GM12891 (cell line): ENCODE measurements at places on chromosomes 4 and X.

GRCh38 chrX:111759686-111760085 lies 78.7 kb downstream of the ALG13 start:
- DNase-seq = no peak

DNA sequence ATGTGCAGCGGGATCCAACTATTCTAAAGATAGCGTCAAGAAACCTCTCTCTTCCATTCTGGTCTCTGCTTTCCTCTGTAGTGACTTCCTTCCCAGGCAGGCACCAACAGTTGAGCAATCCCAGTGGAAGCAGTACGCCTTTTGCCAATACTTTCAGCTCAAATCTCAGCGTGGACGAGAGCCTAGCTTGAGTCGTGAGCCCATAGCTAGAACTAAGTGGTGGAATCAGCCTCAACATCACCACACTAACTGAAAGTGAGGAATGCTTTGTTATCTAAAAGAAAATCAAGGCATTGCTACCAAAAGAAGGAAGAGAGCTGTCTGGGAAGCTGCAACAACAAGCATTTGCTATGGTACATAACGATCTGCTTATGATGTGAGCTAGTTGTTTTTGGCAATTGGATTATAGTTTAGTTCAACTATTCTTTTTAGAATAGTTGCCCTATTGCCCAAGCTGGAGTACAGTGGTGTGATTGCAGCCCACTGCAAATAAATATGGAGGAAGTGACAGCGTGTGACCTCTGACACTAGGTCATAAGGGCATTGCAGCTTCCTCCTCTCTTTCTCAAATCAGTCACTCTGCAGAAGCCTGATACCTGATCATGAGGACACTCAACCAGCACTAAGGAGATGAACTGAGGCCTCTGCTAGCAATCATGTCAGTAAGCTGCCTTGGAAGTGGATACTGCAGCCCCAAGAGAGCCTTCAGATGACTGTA lies 24.7 kb upstream of the FRYL start:
- DNase-seq = no peak

DNA sequence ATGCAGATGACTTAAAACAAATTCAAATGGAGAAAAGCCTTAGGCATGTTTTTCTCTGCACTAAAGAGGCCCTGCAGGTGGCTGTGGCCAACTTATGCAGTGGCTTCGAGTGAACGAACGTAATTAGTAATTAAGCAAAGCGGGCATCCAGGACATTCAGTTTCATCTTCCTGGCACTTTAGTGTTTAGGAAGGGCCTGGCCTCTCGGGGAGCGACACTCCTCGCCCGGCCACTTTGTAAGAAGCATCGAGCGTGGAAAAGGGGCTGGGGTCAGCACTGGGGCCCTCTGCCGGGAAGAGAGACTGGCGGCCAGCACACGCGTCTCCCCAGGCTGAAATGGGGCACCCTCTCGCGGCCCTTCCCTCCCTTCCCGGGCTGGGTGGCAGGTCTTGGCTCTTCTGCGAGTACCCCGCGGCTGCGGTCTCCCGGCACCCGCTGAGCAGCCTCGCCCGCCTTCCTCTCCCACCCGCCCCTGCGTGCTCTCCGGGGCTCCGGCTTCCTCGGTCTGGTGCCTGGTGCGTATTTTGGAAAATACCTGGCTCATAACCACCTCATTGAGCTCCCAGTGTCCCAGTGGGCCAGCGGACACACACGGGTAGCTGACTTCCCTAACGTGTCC lies 677 bp upstream of the CYP4V2 start:
- DNase-seq = peak; percentile 39

- DNase-seq = no peak
Observed at GRCh38 chrX:85454295-85454694, 74.8 kb upstream of the POF1B start.

- no peak for DNase-seq
Observed at GRCh38 chr4:41853973-41854372, 81.3 kb upstream of the TMEM33 start.

GRCh38 chr4:184342167-184342856 lies 124.6 kb upstream of the ENPP6 start:
- DNase-seq = no peak

- peak; percentile 23 for DNase-seq
Observed at GRCh38 chr4:47839259-47839658, 1.4 kb upstream of the CORIN start.

GRCh38 chr4:85147481-85148076 lies 181.1 kb upstream of the WDFY3 start:
- DNase-seq = peak; percentile 6

DNA sequence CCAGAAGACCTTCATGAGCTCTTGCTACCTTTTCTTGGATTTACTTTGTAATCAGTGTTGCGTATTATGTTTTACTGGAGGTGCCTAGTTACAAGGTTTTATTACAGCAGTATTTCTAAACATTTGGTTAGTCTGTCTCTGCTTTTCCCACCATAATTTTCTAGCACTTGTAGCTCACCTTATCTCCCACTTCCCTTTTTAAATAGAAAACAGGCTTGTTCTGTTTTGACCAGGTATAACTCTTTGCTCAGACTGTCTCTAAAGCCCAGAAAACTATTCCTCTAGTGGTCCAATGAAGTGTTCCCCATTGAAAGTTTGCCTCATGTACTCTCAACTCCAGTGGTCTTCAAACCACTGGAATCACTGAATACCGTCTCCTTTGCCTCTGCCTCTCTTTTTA lies 43.9 kb downstream of the AFF1 start:
- DNase-seq = no peak

GRCh38 chr4:78510108-78510507 lies 41.5 kb upstream of the ANXA3 start:
- no peak for DNase-seq
